ENCODE measurements at places on chromosomes 1 and 21. TPM values are rescaled to one million over a fixed set of nuclear protein-coding genes. Genes with fewer than 3 reads are reported as not detected.

Gene AMY1B
- not detected for total RNA-seq

Gene SPATA6
- 3.4 TPM for total RNA-seq

Gene FCGR3B
- total RNA-seq, result not detected

Gene MRPS15
- total RNA-seq, result 90.6 TPM

Gene CDC7
- total RNA-seq, result 15.5 TPM

Gene KTI12
- 20.6 TPM for total RNA-seq

Gene DNASE2B
- total RNA-seq, result not detected

Gene HSD3B1
- total RNA-seq, result not detected

Gene WDR4
- 19.9 TPM for total RNA-seq

Gene HSF2BP
- 1.00 TPM for total RNA-seq

Gene ABCA4
- 0.12 TPM for total RNA-seq

Gene EFNA3
- total RNA-seq, result 0.50 TPM

Gene IRF6
- total RNA-seq, result 0.62 TPM

Gene ZYG11A
- total RNA-seq, result 2.0 TPM

Gene TMEM53
- total RNA-seq, result 9.1 TPM

Gene CCDC17
- 0.77 TPM for total RNA-seq

Gene SYNC
- total RNA-seq, result 44.3 TPM

Gene DENND1B
- total RNA-seq, result 11.0 TPM

Gene APOBEC4
- total RNA-seq, result not detected

Gene DCST1
- not detected for total RNA-seq

Gene FNDC10
- 0.77 TPM for total RNA-seq

Gene ANGPTL1
- total RNA-seq, result 2.1 TPM

Gene SLC45A1
- total RNA-seq, result 1.5 TPM

Gene SCCPDH
- 68.4 TPM for total RNA-seq

Gene PIK3CD
- 6.2 TPM for total RNA-seq

Gene CTSK
- total RNA-seq, result 199 TPM

Gene OR14I1
- not detected for total RNA-seq

Gene ACTA1
- total RNA-seq, result not detected

Gene CFH
- total RNA-seq, result 62.7 TPM

Gene AKR7A3
- 0.62 TPM for total RNA-seq

Gene NDC1
- total RNA-seq, result 47.7 TPM

Gene MARK1
- total RNA-seq, result 1.7 TPM

Gene SLC1A7
- total RNA-seq, result 0.12 TPM
